ENCODE measurements at places on chromosomes 16 and 17.
A peak's percentile ranks its signal among the peaks of the same experiment; 100 is the strongest.

DNA sequence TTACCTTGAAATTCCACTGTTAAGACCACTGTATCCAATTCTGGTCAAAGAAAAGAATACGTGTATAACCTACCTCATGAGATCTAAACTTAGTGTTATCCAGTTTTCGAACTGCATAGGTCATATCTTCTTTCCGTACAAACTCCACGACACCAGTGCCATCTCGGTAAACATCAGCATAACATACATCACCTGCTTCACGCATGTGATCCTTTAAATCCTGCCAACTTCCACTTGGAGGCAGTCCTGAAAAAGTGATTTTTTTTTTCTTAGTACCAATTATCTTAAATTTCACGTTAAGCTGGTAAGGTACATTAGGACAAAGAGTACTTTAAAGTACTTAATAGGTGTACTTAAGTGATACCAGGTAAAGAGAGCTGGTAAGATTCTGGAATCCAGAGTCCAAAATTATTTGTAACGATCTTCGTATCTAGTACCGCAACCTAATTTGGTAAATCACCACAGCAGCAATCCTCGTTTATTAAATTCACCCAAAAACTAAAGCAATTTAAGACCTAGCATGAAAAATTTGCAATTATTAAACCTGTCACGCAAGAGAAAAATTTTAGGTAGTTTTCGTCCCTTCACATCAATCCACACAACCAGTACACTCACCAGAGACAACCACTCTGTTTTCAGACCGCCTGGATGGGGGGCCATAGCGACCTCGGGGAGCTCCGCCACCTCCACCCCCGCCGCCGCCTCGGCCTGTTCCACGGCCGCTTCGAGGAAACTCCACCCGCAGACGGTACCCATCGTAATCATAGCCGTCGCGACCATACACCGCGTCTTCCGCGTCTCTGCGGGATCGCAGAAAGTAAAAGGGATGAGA is 1.1 kb downstream of the SRSF1 start:
- no peak for DNase-seq

GRCh38 chr16:6903671-6904070 is 429.0 kb upstream of the RBFOX1 start:
- DNase-seq, result no peak

GRCh38 chr17:81845361-81845760 is 10.5 kb upstream of the PPP1R27 start:
- DNase-seq, result no peak

DNA sequence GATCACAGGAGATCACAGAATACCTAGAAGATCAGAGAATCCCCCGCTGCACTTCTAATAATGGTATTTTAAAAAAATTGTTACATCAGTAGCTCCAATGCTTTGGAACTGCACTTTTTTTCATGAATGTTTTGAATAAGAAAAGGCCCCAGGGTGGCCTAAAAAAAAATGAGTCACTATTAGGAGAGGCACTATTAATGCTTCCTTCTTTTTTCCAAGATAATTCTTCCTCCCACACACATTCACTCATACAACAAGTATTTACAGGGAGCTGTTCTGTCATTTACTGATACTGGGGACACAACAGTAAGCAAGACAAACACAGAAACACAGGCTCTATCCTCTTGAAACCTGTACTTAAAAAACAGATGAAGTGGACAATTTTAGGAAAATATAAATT is 675 bp upstream of the PDZD9 start:
- no peak for DNase-seq

DNA sequence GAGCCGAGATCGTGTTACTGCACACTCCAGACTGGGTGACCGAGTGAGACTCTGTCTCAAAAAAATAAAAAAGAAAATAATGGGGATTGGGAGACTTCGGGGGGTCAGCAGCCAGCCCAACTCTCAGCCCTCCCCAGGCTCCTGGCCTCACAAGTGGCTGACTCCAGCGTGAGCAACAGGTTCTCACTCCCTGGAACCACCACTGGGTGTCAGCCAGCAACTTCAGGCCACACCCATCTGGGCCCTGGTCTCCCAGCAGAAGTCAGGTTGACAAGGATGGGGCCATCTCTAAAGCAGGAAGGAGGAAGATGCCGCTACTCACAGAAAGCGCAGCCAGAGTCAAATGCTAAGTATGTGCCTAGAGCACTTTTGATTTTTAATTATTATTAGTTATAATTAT is 139.4 kb downstream of the C16orf78 start:
- DNase-seq, result no peak

GRCh38 chr17:78628547-78629435 is 51.6 kb upstream of the DNAH17 start:
- DNase-seq, result no peak

- no peak for DNase-seq
Measured at GRCh38 chr17:79126139-79126538, 51.5 kb downstream of the ENGASE start.

DNA sequence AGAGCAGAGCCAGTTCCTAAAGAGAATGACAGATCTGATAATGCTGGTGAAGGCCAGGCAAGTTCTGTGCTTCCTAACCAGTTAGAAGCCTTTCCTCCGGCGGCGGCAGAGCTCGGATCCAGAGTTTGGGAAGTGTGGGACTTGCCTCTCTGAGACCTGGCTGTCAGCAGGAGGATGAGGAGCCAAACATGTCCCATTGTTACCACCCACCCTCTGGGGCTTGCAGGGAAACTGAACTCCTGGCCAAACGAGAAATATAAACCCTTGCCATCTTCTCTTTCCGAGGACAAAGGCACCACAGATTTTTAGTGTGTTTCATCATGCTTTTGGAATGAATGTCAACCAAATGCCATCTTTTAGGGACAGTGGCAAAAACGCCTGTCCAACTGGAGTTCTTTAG is 80.2 kb upstream of the SMURF2 start:
- DNase-seq, result no peak

GRCh38 chr16:67931712-67932461 is at the start of gene CTRL:
TSS of gene CTRL (minus strand) at chr16:67931862. CDS start at chr16:67931852, 10 bp downstream.
- no peak for DNase-seq

GRCh38 chr17:30212750-30213149 is 22.7 kb downstream of the SLC6A4 start:
- no peak for DNase-seq

- no peak for DNase-seq
Measured at GRCh38 chr16:66134875-66135274, 231.6 kb upstream of the CDH5 start.

DNA sequence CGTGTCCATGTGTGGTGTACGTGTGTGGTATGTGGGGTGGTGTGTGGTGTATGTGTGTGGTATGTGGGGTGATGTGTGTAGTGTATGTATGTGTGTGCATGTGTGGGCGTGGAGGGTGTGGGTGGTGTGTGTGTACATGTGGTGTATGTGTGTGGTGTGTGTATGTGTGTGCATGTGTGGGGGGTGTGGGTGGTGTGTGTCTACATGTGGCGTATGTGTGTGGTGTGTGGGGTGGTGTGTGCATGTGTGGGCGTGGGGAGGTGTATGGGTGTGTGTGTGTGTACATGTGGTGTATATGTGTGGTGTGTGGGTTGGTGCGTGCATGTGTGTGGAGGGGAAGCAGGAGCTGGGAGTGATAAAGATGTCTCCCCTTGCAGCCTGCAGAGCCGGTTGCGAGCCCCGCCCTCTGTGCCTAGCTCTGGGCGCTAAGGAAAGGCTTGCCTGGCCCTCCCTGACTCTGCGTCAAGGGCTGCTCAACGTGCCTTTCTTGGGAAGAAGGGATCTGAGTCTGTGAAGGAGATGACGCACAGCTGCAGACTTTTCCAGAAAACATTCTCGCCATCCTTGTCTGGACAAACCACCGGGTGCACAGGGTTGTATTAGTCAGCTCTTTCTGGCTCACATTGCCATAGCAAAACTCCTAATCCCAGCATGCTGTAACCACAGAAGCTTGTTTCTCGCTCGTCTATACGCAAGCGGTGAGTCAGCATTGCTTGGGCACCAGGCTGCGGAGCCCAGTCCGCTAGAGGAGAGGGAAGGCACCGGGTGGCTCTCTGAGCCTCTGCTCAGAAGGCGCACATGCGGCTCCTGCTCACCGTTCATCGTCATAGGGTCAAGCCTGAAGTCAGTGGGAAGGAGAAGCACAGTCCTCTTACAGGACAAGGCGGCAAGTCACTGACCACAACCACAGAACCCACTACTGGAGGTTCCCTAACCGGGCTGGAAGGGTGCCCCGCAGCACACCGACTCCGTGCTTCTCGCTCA is 2.0 kb upstream of the CD300H start:
- no peak for DNase-seq

DNA sequence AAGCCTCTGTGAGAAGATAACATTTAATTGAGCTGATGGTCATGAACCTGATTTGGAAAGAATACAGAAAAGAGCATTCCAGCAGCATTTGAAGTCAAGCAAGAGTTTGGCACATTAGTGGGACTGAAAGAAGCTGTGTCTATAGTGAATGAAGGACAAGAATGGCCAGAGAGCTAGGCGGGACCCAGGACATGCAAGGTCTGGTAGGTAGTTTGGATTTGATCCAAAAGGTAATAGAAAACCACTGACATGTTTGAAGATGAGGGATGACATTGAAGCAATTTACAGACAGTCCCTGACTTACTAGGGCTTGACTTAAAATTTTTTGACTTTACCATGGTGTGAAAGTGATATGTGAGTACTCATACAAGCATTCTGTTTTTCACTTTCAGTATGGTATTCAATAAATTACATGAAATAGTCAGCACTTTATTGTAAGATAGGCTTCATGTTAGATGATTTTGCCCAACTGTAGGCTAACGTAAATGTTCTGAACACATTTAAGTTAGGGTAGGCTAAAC is 7.6 kb downstream of the CYB5B start:
- DNase-seq, result no peak

DNA sequence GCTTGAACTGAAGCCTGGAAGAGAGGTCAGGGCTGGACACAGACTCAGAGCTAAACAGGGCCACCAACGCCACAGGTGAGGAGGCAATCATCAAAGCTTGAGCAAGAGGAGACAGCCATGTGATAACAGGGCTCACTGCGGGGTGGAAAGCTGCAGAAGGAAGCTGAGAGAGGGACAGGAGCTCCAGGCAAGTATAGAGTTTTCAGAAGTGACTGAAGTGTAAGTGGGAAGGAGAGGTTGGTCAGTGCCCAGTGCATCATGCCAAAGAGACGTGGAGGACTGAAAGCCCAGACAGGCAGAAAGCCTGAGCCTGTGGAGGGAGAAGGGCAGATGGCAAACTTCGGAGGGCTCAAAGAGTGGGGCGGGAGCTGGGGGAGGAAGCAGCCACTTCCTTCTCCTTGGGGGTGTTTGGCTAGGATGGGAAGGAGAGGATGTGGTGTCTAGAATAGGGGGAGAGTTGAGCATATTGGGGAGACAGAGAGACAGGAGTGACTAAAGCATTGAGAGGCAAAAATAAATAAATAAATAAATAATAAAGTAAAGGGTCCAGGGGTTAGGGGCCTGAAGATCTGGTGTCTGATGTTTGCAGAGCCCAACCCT is 2.6 kb downstream of the KIFC3 start:
- DNase-seq, result no peak

DNA sequence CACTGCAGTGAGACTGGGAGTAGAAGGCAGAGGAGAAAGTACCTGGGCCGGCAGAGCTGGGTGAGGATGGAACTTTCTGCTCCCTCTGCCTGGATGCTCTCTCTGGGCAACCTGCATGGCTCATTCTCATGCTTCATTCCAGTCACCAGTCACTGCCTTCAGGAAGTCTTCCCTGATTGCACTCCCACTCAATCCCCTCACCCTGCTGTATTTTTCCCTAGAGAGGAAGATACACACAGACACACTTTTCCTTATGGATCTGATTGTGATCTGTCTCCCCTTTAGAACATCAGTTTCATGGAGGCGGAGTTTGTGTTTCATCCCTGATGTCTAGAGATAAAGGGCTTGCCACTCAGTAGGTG is 44.9 kb downstream of the MEAK7 start:
- DNase-seq, result no peak

- DNase-seq, result no peak
Measured at GRCh38 chr17:33753452-33753851, 460.4 kb upstream of the ASIC2 start.

DNA sequence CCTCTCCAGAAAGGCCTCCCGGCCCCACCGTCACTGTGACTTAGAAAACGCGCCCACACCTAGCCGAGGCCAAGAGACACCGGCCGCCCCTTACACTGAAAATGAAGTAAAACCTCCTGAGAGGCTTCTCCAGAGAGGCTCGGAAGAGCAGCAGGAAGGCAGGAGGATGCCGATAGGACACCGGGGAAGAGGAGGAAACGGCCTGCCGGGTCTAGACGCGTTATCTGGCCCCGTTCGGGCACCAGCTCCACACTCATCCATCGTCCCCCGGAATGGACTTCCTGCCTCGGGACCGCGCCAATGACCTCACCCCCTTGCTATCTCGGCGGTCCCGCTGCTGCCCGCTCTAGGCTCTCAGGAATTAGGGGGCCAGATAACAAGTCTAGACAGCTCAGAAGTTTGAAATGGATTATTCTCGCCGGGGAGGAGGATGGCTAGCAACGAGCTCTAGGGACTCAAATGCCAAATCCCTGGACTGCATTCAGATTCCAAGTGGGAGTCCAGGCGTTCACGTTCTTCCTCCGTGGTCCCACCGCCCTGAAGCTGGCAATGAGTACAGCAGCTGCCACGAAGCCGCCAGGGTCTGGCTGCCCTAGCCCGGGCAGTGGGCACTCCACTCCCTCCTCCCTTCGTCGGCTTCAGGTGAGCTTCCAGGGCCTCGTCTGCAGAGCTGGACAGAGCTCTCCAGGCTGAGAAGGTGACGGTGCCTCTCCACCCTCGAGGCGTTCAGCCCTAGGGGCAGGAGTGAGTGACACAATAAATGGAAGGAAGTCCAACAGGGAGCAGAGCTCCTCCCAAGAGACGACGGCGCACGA is 350.9 kb downstream of the FOXL1 start:
- DNase-seq, result peak; percentile 88

GRCh38 chr17:6913608-6914443 is 82.0 kb upstream of the ALOX12 start:
- no peak for DNase-seq

DNA sequence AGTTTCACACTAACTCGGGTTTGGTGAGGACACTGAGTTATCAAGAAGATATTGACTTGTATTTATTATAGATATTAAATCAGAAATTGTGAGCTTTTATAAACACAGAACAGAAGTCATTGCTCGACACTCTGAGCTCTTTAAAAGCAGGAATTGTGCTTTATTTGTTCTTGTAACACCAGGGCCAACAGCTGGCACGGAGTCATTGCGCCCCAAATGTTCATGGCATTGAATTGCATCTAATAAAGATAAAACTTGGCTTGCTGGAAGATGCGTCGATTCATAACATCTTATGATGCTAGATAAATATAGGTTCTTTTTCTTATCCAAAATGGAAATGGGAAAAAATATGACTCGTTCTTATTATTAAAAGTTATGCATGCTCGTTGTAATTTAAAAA is 11.8 kb upstream of the MLYCD start:
- no peak for DNase-seq

DNA sequence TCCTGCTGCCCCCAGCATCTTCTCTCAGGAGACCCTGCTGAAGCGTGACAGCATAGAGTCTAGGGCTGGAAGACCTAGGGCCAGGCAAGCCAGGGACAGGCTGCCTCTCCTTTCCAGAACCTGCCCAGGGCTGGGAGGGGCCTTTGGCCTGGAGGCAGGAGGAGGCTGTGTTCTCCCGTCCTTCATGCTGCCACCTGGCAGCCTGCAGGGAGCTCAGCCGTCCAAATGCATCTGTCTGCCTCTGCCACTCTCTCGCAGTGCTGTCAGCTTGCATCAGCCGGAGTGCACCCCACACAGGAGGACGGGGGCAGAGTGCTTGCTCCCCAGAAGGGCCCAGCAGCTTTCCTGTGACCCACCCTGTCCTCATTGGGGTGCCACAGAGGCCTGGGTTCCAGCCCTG is 31.3 kb downstream of the ARHGAP23 start:
- DNase-seq, result no peak

GRCh38 chr17:69503711-69504110 is 89.2 kb downstream of the MAP2K6 start:
- DNase-seq, result no peak

All from pulmonary artery endothelial cell (primary cell).